Muscle of leg (tissue), 16 donors: ENCODE measurements at places on chromosomes 5 and 9. TPM values are rescaled to one million over a fixed set of nuclear protein-coding genes. Genes with fewer than 3 reads are reported as not detected.

DNA sequence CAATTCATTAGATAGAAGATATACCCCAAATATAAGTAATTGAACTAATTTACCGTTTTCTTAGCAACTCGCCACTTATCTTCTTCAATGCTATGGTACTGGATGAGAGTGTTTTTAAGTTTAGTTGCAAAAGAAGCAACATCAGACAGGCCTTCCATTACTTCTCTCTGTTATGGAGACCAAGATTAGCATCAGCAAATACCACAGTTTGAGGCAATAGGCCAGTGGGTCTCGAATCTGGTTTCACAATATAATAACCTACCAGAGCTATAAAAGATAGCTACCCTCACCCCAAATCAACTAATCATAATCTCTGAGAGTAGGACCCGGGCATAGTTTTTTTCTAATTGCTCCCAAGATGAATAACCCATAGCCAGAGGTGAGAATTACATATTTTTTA is 5.1 kb downstream of the STARD4 start:
- no peak for DNase-seq

STKLD1 gene
- total RNA-seq = 1.4 TPM

GRCh38 chr5:141853895-141854626 is 24.1 kb downstream of the PCDH1 start:
- DNase-seq = no peak

- no peak for DNase-seq
Measured at GRCh38 chr5:74649421-74649973, 9.0 kb upstream of the ENC1 start.

- DNase-seq = no peak
Measured at GRCh38 chr5:115243412-115243811, 19.3 kb downstream of the PGGT1B start.

GRCh38 chr5:126641387-126641786 is 40.6 kb downstream of the PHAX start:
- no peak for DNase-seq

FGD3 gene
- 2.8 TPM for total RNA-seq

DNA sequence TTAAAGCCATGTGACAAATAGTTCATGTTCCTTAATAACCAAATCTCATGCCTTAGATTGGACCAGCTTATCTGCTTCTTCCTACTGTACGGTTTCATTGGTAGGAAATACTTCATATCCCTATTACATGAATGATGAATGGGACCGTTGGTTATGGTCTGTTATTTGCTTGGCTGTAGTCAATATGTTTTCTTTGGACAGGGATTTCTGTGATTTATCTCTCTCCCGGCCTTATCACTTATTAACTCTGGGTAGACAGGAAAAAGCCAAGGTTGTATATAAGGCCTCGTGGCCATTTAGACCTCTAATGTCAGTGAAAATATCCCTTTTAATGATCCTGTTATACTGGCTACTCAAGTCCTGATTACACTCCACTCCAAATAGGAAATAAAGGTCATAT is 330.6 kb downstream of the EBF1 start:
- peak; percentile 75 for DNase-seq

DNA sequence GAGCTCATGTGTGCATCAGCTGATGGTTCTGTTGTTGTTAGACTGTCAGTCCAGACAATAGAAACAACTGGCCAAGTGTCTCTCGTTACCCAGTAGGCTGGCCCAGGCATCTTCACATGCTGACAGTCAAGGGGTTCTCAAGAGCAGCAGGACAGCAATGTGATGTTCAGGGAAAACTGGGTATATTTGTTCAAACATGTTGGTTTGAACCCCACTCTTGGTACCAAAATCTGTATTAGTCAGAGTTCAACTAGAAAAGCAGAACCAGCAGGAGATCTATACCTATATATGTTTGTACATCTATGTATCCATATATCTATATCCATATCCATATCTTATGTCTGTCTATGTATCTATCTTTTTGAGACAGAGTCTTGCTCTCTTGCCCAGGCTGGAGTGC is 108.1 kb downstream of the LRRC70 start:
- DNase-seq = no peak

GRCh38 chr9:104905153-104905901 is 22.6 kb downstream of the ABCA1 start:
- no peak for DNase-seq

CATSPER3 gene
- total RNA-seq = 0.31 TPM

DNA sequence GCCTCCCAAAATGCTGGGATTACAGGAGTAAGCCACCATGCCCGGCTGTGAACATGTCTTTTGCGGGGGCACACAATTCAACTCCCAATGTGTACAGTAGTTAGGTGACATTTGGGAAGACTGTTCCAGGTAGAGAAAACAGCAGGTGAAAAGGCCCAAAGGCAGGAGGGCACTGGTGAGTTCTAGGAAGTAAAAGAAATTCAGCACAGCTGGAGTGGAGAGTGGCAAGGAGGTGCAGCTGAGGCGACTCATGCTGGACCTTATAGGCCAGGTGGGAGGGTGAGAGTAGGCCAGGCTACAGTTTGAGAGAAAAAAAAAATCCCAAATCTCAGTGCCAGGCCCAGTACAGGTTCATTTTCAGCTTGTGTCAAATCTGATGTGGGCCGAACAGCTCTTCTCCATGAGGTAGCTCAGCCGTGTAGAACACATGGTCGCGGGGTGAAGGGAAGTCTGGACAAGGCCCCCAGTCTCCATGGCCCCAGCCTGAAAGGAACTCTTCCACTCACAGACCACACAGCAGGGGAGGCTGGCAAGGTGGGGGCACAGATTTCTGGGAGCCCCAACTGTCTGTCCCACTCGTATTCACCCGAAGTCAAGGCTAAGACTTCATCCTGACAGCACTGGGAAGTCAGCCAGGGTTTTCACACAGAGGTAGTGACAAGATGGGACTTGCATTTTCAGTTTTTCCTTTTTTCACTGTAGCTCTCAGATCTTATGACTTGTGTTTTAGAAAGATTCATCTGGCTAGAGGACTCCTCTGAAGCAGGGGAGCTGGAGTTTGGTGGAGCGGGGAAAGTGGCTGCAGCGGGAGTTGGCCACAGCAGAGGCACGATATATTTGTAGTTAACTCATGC is 4.5 kb upstream of the HNRNPAB start:
- DNase-seq = no peak

DNA sequence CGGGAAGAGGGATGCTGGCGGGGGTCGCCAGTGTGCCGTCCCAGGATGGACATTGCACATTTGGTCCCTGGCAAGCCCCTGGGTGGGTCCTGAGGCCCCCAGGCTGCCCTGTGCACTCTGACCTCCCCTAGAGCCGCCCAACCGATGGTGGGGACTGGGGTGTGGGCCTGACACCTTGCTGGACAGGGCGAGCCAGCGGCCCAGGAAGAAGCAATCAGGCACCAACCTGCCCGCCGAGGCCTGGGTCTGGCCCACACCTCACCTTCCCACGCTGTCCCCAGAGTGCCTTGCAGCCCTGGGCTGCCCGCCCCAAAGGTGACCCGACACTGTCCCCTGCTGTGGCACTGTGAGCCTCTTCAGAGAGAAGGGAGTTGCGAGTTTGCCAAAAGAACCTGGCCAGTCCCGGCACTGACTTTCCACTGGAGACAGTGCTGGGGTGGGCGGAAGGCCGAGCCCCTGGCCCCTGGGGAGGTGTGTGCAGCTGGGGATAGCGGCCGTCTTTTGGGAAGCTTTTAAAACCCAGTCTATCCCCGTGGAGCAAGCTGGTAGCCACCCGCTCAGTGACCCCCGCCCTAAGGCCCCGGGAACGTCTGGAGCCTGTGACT is 12.0 kb upstream of the NRARP start:
- no peak for DNase-seq

C5orf46 gene
- total RNA-seq = not detected

CNTNAP3B gene
- 8.4 TPM for total RNA-seq

DNA sequence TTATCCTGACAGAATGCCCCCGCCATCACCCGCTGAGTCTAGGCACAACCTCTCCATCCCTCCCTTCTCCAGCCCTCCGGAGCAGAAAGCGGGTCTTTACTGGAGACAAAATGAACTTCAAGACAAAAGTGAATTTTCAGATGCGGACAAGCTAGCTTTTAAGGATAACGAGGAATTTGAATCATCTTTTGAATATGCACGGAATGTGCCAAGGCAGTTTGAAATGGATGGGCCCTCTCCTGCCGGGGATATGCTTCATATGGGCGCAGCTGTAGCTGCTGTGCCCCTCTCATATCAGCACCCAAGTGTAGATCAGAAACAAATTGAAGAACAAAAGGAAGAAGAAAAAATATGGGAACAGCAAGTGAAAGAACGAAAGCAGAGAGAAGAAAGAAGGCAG is 37.5 kb downstream of the CPLANE1 start:
- no peak for DNase-seq

GRCh38 chr9:18596920-18597319 is 123.0 kb downstream of the ADAMTSL1 start:
- no peak for DNase-seq

DNA sequence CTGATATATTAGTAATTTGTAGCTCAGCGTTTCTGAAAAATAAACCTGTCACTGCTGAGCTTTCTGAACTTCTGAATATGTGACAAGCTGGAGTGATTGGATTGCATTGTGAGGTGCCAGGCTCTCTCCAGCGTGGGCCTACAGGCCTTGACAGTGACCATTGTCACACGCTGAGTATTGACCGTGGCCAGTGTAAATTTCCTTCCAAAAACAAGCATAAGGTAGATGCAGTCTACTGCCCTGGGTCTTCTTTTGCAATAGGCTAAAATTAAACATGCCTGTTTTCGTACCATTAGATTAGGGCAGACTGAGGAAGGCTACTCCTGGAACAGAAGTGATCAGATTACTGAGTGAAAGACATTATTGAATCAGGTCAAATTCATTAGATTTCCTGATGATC is 60.2 kb downstream of the SPEF2 start:
- no peak for DNase-seq

ENHO gene
- 3.4 TPM for total RNA-seq

DNA sequence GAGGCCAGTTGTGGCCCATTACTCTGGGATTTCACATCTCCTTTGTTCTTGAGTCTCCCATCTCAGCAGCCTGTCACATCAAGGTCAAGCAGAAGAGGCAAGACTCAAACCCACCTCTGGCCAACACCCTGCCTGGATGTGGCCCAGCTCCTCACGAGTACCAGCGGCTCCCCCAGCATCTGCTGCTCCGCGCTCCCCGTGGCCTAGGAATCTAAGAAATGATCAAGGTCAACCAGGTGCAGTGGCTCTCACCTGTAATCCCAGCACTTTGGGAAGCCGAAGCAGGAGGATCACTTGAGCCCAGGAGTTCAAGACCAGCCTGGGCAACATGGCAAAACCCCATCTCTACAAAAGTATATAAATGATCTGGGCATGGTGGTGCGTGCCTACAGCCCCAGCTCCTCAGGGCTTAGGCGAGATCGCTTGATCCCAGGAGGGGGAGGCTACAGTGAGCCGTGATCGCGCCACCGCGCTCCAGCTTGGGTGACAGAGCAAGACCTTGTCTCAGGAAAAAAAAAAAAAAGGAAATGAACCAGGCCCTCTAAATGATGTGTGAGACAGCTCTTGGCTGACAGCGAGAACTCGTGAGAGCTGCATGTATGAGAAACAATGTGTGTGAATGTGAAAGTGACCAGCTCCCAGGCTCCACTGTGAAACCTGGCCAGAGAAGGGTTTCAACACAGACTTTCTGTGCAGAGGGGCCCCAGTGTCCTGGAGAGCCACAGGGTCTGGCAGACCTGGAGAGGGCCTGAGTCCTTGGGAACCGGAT is 61.6 kb upstream of the ANGPTL2 start:
- peak; percentile 94 for DNase-seq

DNA sequence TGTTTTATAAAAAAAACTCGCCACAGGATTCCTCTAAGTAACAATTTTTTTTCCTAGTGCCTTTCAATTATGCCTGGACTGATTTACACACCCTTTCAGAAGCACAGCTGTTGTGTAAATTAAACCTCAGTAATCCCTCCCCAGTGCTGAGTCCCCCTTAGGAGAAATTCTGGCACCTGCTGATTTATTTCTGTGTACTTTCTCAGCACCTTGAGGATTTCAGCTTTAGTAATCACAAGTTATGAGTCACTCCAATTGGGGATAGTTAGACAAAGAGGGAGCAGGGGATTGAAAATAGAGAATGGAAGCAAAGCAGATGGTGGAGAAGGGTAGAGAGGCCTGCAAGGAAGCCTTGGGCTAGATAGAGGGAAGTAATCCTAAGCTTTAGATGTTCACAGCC is 171.7 kb downstream of the TTLL11 start:
- peak; percentile 31 for DNase-seq

- no peak for DNase-seq
Measured at GRCh38 chr9:70588381-70588780, 173.9 kb upstream of the KLF9 start.

- DNase-seq = no peak
Measured at GRCh38 chr9:37908283-37908682, 4.4 kb upstream of the SLC25A51 start.

- no peak for DNase-seq
Measured at GRCh38 chr9:131122158-131122557, 3.2 kb upstream of the NUP214 start.
